Subcutaneous preadipocyte (primary cell): ENCODE measurements at places on chromosomes 7 and 10. TPM values are rescaled to one million over a fixed set of nuclear protein-coding genes. Genes with fewer than 3 reads are reported as not detected.

HHEX gene
- total RNA-seq: 0.39 TPM in 1 of 2 replicates, not detected in the other

PAPOLB gene
- under 0.01 and 0.20 TPM in 2 replicates for total RNA-seq

ASB10 gene
- total RNA-seq: not detected in 2 replicates

MYOZ1 gene
- total RNA-seq: not detected in 2 replicates

ALOX5 gene
- not detected in 2 replicates for total RNA-seq

PSD gene
- total RNA-seq: 1.1 and 1.6 TPM in 2 replicates

PHYH gene
- 12.9 and 23.1 TPM in 2 replicates for total RNA-seq

CYP3A4 gene
- total RNA-seq: not detected in 2 replicates

KLLN gene
- total RNA-seq: 0.73 and 0.78 TPM in 2 replicates

CEP41 gene
- 6.6 and 7.7 TPM in 2 replicates for total RNA-seq
